AG04450 (cell line): ENCODE measurements at places on chromosomes 5 and 9.

DNA sequence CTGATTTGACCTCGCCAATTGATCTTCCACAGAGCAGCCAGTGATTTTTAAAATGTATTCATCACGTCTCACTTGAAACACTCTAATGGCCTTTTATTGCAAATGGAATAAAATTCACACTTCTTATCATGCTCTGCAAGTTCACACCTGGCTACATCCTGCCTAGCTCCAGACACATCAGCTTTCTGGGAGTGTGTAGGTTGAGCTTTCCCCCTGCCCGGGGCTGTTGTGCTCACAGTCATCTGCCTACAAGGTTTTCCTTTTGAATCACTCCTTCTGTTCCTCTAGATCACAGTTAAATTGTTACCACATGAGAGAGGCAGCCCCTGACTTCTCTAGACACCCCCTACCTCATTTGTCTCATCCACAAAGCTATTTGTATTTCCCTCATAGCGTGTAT is 674.5 kb downstream of the PRELID2 start:
- DNase-seq = no peak

GRCh38 chr5:168340487-168340886 is 49.0 kb downstream of the WWC1 start:
- no peak for DNase-seq

- DNase-seq = no peak
Observed at GRCh38 chr5:154547551-154547950, 69.5 kb upstream of the HAND1 start.

DNA sequence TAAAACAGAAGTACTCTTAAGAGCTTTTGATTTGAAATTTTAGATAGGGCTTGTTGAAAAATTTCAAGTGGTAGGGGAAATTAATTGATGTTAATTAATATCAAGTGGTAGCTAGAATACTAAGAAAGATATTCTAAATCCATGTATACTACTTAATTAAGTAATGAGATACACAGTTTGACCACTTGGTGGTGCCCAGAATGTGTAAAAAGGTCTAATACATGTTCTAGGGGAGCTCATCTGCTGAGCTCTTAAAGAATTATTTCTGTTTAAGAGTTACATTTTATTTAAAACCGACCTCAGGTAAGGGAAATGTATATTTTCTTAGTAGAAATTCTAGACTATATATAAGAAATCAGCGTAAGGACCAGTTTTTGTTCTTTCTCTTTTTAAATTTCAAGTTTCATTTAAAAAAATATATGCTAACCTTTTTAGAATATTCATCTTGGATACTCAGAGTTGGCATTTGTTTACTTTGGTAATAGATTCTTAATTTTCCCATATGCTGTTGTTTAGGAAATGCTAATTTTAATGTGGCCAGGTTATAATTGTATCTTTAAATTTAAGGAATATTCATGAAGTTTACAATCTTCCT is 61.5 kb downstream of the LNPEP start:
- no peak for DNase-seq

DNA sequence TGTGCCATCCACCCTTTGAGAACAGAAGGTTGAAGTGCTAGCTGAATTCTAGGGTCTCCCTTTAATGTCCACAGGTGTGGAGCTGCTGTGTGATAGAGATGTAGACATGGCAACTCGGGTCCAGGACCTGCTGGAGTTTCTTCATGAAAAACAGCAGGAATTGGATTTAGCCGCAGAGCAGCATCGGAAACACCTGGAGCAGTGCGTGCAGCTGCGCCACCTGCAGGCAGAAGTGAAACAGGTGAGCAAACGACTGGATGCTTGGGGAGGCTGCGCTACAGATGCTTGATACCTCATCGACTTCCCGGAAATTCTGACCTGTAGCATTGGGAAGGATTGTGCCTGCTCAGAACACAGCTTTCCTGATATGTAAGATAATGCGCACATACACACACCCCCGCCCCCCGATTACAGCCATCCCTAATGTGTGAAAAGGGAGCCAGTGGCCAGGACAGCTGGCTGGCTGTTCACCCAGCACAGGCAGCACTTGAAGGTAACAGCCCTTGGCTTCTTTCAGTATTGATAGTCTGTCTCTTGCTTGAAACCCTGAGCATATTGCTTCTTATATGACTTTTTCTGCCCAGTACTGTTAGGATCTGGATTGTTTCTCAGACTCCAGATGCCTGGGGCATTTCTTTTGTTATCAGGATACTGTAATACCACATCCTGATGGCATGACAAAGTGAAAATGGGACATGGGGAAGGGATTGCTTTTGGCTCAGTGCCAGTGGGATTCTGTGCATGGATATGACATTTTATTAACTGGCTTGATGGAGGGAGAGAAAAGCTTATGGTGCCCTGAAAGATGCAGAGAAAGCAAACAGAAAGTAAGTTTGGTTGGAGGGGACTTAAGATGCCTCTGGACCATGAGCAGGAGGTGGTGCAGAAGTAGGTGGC is 216.8 kb upstream of the OTULINL start:
- no peak for DNase-seq

DNA sequence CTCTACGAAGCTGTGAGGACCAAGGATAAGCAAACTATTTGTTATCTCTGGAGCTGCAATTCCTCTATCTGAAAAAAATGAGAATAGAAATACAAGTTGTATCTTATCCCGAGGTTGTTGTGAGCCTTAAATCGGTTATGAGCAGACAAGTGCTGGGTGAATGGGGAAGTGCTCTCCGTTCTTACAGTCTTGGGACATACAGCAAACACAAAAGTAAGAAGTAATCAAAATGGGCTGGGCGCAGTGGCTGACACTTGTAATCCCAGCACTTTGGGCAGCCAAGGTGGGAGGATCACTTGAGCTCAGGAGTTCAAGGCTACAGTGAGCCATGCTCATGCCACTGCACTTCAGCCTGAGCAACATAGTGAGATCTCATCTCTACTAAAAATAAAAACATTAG is 31.7 kb downstream of the ITK start:
- DNase-seq = no peak
